NCI-H1694 treated with DMSO at 0.1 percent for 48 hours (cell line): ENCODE measurements at places on chromosomes 12 and 14.
A peak's percentile ranks its signal among the peaks of the same experiment; 100 is the strongest.

- no peak for DNase-seq
Observed at GRCh38 chr12:48972213-48972951, 847 bp upstream of the WNT10B start.

GRCh38 chr12:68882251-68882964 is 50.6 kb downstream of the CPM start:
- DNase-seq, result no peak

DNA sequence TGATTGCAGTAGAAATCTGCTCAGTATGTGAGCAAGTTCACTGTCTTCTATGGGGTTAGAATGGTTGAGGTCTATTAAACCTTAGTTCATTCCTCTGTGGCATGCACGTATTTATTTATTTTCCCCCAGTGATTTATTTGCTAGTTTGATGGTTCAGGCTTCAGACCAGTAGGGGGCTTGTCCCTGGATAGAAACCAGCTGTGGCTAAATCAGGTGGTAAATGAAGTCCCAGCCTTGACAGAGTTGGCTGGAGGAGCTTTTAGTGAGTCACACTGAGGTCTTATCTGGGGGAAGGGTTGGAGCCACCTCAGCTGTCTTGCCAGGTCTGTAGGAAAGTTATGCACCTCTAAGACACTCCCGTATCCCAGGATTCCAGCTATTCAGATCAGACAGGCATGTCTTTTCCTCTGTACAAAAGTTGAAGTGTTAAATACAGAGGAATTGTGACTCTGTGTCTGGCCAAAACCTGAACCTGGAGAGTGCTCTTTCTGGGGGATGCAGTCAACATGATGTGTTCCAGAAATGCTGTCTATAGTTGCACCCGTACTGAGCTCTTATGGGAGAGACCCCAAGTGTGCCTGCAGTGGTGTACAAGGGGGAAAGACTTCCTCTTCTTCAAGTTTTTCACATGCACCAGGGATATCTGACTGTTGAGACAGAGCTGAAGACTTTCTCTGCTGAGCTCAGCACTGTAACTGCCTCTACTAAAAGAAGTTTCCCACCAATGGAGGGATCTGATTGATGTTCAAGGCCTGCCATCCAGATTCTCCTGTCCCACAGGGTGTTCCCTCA is 1322.1 kb downstream of the TMEM121 start:
- DNase-seq, result no peak

DNA sequence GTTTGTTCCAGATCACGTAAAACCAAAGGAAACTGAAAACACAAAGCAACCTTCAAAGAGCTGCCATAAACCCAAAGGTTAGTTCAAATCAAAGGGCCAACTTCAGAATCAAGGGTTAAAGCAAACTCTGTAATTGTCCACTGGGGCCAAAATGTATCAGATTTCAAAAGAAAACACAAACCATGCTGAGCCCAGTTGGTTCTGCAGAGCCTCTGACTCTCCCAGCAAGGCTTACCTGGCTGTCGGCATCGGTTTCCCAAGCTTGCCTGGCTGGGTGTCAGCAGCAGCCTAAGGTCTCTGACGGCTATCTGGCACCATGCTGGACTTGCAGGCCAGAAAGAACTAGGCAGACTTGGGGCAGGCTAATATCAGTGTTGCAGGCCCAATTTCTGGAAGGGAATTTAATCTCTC is 125.3 kb downstream of the DAD1 start:
- no peak for DNase-seq

DNA sequence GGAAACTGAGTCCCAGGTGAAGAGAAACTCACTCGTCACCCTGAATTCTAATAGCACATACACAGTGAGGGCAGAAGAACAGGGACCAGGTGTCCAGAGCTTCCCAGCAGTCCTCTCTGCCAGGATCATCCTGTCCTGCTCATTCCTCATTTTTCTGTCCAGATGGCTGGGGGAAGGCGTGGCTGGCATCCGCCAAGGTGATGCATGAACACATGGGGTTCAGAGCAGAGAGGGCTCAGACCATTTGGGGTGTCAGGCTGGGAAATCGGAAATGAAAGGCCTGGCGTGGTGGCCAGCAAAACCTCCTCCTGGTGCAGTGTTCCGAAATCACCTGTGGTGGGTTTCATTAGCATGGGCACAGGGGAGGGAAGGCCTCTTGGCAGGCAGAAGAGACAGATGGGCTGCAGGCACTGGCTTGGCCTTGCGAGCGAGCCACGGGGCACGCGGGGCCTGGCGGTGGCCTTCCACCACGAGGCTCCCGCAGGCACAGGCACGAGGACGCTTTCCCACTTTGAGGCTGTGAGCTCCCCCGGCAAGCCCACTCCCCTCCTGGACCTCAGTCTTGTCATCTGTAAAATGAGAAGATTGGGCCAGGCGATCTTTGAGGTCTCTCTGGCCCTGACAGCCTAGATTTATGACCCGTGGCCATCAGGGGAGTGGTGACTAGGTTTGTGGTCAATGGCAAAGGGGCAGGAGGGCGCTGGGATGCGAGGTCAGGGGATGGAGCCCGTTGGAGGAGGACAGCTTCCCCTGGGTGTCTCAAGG is 68.5 kb downstream of the TSPAN9 start:
- no peak for DNase-seq

DNA sequence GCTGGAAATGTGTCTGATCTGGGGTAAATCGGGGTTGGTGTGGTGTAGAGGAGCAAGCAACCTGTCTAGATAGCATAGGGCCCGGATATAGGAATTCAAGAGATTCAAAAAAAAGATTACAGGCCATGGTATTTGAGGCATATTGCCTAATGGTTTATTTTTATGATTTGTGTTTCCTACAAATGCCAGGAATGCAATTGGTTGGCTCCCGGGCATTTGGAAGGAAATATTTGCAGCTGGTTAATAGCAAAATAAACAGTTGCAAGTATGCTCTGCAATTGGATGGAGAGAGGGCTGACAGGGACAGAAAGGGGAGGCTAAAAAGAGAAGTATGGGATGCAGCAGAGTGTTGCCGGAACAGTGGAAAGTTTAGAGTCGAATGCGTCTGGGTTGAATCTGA is 315.6 kb upstream of the ATP2B1 start:
- DNase-seq, result no peak

DNA sequence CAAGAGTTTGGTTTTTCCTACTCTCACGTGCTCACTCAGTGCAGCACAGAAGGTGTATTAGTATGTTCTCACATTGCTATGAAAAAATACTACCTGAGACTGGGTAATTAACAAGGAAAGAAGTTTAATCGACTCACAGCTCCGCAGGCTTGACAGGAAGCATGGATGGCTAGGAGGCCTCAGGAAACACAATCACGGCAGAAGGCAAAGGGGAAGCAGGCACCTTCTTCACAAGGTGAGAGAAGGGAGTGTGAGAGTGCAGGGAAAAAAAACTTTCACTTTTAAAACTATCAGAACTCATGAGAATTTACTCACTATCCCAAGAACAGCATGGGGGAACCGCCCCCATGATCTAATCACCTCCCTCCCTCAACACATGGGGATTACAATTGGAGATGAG is 185.8 kb upstream of the TMPO start:
- DNase-seq, result no peak

DNA sequence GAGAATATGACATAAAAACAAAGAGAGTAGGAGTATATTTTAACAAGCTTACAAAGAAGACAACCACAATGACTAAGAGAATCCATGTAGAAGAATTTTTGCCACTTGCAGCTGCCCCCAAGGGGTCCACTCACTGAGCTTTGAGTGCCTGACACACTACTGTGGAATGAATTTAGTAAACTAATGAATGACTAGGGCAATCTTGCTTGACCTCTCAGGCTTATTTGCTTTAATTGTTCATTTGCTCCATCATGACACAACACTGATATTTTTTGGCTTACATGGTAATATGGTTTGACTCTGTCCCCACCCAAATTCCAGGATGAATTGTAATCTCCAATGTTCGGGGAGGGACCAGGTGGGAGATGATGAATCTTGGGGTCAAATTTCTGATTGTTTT is 249.1 kb upstream of the FAR2 start:
- DNase-seq, result no peak

DNA sequence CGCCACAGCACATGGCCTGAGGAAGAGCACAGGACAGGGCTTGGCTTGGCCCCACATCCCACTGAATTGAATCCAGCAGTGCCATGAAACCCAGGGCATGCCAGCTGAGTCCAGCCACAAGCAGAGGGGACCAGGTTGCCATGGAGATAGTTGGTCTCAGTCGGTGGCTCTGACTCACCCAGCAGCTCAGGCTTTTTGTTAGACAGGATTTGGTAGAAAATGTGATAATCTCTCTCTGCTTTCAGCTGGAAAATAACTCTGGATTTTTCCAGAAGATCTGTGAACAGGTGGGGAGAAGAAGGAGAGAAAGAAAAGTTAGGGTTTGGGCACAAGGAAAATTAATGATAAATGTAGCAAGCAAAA is 4.8 kb downstream of the MYH7 start:
- DNase-seq, result peak; percentile 29

DNA sequence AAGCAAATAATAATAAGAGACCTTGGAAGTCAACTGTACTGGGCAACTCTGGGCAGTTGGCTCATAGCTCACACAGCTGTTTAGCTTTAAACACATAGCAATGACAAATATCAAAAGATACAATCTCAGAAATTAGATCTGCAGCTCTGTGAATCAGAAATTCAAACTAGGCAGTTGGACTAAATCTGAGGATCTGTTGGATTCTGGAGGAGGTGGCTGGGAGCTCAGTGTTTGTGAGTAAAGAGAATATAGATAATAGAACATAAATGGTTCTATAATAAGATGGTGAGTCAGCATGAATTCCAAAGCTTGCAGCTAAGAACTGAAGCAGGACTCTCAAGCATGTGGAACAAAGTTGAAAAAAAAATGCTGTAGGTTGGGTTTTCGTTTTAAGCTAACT is 1949.4 kb upstream of the SEL1L start:
- no peak for DNase-seq

GRCh38 chr12:3605692-3606091 is 114.7 kb downstream of the PRMT8 start:
- DNase-seq, result no peak

GRCh38 chr14:83913476-83913875 is 1616.5 kb upstream of the FLRT2 start:
- DNase-seq, result no peak

DNA sequence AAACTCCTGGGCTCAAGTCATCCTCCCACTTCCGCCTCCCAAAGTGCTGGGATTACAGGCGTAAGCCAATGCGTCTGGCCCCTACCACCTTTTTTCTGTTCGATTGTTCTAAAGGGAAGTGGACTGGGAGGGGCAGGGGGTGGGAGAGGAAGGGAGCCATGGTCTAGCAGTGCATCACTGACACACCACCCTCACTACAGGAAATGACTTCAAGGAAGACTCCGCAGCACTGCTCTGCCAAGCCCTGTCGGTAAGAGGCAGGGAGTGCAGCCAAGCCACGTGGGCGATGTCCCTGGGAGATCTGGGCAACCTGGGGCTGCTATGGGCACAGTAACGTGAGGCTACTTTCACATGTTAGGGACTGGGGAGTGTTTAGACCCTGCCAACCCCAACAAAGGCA is 18.0 kb downstream of the LRRC74A start:
- no peak for DNase-seq

GRCh38 chr12:51415931-51416330 is 8.7 kb upstream of the SLC4A8 start:
- no peak for DNase-seq
